IPS DF 6.9 (cell line): ENCODE measurements at places on chromosomes 1 and 21.

GRCh38 chr1:161982507-161982895, 41.2 kb downstream of the OLFML2B start:
- no peak for DNase-seq

- no peak for DNase-seq
These were observed 301.4 kb upstream of the ADAMTS5 start for GRCh38 chr21:27268290-27268689.

- no peak for DNase-seq
These were observed 135.6 kb upstream of the GJB5 start for GRCh38 chr1:34619256-34619655.

DNA sequence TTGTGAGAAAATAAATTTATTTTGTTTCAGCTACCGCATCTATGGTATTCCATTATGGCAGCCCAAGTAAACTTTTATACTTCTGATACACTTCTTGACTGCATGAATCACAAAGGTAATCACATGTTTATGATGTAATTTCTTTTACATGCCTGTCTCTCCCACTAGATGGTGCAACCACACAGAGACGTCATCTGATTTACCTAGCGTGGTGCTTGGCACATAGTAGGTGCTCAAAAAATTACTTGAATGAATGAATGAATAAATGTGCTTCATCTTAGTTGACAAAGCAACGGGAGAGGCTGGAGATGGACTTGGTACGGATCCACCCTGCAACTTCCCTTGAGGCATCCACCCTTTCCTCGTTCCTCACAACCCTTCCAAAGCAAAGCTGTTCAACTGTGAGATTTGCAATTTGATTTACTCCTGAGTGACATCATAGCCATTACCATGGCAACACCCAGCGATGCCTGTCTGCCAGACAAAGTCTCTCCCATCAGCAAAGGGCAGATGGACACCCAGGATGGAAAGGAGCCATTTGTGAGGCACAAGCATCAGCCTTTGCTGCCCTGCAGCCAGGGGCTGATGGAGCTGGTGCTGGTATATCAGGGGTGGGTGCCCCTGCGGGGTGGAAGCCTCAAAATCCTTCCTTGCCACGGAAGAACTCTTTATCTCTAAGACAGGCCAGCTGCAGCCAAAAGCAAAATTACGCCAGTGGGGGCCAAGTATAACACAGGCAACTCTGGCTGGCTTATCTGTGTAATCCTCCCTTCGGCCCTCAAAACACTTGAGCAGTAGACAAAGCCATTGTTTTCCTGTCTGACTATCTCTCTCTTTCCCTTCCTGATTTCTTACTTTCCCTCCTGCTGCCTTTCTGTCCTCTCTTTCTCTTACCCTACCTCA, 18.9 kb upstream of the VWA5B1 start:
- no peak for DNase-seq
